Immature natural killer cell (primary cell): ENCODE measurements at places on chromosomes 7 and 10.

- DNase-seq = no peak
Measured at GRCh38 chr7:32496052-32496813, 944 bp downstream of the AVL9 start.

DNA sequence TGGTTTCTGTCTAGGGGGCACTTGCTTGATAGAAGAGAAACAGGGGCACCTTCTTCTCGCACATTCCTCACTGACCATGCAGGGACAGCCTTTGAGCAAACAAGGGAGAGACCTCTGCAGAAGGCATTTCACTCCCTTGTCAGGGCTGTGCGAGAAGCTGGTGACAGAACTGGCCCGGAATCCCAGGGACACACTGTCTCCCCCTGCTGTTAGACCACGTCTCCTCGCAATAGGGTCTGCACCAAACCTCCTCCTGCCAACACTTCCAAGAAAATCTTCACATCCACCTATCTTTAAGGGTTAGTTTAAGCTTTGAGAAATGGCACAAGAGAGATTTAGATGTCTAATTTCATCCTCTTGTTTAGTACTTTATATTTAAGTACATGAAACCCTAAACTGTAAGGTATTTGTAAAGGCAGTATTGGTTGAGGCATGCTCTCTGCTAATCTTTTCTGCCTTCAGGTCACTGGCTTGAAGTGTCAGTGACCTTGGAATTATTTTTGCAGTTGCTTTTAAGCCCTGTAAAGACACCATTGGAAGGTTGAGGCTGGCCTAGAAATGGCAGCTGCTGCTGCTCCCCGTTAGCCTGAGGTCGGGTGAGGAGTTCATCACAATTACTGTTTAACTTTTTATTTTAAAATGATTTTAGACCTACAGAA is 37.0 kb downstream of the RBM20 start:
- peak; percentile 21 for DNase-seq

GRCh38 chr7:142855756-142856564 is 1.1 kb downstream of the EPHB6 start:
- no peak for DNase-seq

DNA sequence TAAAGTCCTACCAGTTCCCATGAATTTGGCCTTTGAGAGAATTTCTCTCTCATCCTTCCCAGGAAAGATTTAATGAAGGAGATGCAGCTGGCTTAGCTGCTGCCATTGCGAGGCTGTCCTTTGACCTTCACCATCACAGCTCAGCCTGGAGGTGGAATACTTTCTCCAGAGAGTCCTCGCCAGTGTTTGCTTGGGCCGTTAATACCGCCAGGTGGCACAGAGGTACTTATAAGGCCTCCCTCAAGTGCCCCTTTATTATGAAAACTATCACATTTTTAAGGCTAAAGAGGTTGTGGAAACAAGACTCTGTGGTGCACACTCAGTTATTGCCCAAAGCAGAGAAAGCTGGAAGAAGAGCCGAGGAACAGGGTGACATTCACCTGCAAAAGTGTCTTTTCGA is 330.6 kb downstream of the CCSER2 start:
- no peak for DNase-seq

DNA sequence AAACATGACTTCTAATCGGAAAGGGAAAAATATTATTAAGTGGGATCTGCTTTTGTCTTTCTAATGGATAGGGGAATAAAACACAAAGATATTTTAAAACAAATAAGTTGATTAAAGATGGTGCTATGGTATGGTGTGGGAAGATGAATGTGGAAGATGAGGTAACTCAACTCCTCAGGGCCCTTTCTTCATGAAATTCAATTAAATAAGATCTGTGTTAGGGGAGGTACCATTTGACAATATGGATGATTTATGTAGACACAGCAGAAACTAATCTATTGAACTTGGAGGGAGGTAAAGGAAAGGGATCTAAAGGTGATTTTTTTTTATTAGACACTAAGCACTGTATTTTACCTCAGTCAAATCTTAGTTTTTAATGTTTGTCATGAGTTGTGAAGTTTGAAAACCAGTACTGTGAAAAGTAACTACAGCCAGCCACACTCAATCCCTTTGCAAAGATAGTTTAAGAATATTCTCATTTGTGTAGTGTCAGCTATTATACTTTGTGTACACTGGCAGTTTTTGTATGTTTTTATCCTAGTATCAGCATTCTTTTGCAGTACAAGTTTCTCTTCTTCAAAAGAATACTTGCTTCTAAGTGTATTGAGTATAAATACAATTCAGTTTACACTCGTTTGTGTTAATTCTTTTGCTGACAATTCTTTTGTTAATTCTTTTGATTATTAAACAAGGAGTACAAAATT is 151.3 kb downstream of the PHF14 start:
- no peak for DNase-seq

- DNase-seq = peak; percentile 35
Measured at GRCh38 chr10:6543431-6544005, 36.6 kb downstream of the PRKCQ start.
